ENCODE measurements at places on chromosomes 4 and X.

DNA sequence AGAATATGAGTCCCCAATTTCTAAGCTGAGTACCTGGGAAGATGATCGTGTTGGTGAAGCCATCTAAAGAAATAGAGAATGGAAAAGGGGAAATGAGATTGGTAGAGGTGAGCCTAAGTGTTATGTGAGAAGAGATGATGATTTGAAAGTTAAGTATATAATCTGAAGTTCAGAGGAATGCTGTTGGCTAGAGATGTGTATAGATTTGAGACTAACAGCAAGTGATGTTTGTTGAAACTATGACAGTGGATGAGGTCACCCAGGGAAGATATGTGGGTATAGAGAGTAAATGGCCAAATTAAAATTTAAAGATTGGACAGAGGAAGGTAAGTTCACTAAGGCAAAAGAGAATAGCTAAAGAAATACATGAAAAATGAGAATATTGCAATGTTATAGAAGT lies 324.2 kb downstream of the MAPK10 start:
- no peak for DNase-seq

- no peak for DNase-seq
Measured at GRCh38 chrX:112844250-112844649, 3.6 kb upstream of the AMOT start.

DNA sequence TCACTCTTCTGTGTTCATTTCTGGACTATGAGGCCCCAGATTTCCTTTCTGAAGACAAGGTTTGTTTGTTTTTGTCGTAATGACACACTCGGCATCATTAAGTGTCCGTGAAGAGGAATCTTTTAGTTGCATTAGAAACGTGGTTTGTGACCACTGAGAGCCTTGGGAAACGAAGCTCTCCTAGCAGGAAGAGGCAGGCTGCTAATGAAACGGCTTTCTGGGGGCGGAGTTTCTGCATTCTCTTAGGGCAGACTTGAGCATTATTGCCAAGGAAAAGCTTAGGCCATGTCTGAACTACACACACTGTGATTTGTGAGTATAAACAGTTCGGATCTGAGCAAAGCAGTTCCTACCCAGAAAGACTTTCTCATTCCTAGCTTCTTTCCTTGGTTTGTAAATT lies 64.0 kb downstream of the SOX3 start:
- DNase-seq: no peak

DNA sequence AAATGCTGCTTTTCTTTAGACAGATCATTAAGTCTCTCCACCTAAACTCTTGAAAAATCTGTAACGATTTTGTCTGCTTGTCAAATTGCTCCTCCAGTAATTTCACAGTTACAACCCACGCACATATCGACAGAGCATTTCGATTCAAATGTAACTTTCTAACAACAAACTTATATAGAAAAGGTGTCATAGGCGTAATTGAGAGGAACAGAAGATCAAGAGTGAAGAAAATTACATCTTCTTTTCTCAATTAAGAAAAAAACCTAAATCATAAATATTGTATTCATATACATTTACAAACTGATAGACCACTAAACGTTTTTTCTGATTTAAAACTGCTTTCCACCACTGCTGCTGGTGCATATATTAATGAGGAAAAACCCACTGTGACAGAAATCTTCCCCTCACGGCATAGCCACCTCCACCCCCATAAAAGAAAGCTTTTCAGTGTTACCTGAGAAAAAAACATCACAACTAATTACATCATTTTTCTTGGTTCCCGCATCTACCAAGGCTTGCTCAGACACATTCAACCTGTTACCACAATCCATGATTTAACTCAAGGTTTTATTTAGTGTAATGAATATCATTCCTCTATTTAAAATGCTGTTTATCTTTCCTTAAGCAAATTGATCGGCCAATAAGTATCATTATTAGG lies 1.9 kb downstream of the GPM6A start:
- no peak for DNase-seq

DNA sequence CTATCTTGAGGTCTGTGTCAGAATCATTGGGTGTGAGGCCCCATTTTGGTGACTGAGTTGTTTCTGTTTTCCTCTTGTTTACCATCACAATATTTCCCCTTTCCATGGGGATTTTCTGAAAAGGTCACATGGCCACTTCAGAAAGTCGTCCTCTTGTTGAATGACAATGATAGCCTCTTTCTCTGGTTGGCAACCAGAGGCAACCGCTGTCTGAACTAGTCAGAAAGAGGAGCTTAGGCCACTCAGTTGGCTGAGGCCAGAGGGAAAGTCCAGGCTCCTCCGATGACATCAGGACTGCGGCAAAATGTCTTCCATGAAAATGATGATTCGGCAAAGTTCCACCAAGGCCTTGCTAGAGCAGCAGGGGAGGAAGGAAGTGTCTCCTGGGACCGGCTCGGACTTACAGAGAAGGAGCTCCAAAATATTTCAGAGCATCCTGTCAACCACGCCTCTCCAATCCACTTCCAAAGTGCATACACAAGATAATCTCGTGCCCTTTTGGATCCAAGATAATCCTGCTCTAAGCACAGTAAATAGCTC lies 19.1 kb upstream of the RBM47 start:
- no peak for DNase-seq

Data from LNCaP clone FGC (cell line).